ENCODE measurements at places on chromosomes 6 and 20.

- DNase-seq = peak; percentile 81
Observed at GRCh38 chr6:7723041-7723447, 2.9 kb upstream of the BMP6 start.

DNA sequence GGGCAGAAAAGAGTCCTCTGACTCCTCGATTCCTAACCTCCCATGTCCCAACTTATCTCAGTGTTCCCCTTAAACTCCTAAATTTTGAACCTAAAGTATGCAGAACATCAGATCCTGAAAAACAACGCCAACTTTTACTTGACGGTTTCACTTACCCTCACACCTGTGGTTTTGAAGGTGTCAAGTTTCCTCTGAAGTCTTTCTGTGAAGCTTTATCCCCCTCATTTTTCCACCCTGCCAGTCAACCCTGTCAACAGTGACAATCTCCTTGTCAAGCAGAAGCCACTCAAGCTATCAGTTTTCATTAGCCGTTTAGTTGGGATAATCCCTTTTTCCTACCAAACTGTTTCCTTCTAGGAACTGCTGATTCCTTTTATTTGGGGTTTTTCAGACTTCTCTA lies 245.4 kb upstream of the PREP start:
- peak; percentile 30 for DNase-seq

DNA sequence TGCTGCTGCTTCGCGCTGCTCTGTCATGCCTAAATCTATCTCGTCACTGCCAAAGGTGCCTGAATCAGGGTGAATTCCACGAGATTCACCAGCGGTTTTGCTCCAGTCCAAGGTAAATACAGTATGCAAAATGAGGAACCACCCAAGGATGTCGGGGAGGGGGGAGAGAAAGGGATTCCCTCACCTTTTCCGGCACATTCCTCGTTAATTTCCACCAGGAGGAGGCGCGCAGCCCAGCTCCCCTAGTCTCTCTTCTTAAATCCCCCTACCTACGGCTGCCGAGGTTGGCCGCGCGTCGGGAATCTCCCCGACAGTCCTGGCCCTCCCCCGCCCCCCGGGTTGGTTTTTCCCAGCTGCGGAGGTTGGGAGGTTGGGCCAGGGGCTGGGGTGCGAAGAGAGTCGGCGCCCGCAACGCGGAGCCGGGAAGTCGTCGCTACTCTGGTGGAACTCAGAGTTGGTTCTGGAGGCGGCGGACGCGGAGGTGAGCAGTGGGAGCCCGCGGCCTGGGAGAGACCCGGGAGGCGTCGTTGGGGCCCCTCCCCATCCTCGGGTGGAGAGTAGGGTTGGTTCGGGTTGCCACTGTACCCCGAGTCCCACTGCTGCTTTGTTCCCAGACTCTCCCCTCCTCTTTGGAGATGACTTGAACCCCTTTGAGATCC lies at the start of gene TPBG:
TPBG (plus strand) TSS at position 390 of the 659 bp plus-strand sequence. CDS start 1,145 bp downstream, outside the sequence.
- DNase-seq = peak; percentile 26

GRCh38 chr20:34403063-34403827 lies 40.2 kb downstream of the ITCH start:
- no peak for DNase-seq

DNA sequence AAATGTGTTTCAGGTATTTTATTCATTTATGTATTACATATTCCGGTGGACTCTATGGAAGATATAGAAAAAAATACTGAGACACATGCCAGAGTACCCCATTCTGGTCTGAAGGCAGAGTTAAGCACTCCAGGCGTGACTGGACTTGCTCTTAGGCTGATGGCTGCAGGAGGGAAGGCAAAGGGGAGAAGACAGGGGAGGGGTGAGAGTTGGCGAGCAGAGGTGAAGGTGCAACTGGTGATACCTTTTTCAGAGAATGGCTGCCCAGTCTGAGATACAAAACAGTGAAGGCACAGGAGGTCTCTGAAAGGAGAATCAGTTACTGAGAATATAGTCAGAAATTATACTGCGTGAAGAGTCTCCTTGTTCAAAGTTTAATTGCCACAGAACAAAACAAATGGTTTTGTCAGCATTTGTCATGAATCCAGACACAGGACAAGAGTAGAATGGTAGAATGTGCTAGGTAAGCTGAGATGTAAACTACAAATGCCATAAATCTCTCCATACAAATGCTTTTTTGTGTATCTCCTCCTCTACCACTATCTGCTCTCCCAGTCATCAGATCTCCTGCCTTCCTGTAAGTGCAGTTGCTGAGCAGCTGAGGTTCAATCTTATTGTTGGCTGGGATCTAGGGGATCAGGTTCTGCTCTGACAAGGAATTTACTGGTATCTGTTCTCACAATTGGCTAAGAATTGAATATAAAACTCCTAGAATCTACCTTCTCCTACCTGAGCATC lies 104.2 kb upstream of the DST start:
- no peak for DNase-seq

GRCh38 chr20:14451458-14451857 lies 114.0 kb upstream of the FLRT3 start:
- DNase-seq = no peak

GRCh38 chr6:44549516-44549915 lies 162.0 kb downstream of the CDC5L start:
- DNase-seq = no peak

GRCh38 chr6:165545806-165546205 lies 117.2 kb downstream of the PDE10A start:
- DNase-seq = no peak

DNA sequence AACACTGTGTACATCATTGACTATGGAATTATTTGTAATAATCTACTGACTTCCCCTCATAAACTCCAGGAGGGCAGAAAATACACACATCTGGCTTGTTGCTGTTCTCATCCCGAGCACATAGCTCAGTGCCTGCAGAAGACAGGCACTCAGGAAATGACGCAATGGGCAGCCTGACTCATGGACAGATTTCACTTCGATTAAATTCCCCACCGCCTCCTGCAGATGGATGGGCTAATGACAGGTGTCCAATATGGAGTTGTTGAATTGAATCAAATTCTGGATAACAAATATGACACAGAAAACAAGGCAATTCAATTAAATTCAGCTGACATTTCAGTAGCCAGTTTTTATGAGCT lies 9.1 kb downstream of the ANKRD60 start:
- DNase-seq = no peak

- no peak for DNase-seq
Observed at GRCh38 chr20:45049438-45049837, 51.5 kb downstream of the KCNS1 start.

DNA sequence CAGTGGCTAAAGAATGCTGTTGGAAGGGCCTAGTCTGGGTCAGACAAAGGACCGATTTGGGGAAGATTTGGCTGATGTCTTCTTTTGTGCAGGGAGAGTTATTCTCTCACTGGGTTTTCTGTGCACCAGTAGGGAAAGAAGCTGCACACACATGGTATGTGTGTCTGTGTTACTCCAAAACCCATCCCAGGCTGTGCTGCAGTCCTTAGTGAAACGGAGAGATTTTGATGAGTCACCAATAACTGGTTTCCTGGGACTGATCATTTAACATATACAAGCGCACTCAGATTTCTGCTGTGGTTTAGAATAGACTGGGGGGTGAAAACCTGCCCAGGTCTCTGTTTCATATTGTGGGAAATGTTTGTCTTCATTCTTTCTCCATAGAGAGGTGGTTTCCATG lies 1049.8 kb downstream of the KIF16B start:
- DNase-seq = no peak

DNA sequence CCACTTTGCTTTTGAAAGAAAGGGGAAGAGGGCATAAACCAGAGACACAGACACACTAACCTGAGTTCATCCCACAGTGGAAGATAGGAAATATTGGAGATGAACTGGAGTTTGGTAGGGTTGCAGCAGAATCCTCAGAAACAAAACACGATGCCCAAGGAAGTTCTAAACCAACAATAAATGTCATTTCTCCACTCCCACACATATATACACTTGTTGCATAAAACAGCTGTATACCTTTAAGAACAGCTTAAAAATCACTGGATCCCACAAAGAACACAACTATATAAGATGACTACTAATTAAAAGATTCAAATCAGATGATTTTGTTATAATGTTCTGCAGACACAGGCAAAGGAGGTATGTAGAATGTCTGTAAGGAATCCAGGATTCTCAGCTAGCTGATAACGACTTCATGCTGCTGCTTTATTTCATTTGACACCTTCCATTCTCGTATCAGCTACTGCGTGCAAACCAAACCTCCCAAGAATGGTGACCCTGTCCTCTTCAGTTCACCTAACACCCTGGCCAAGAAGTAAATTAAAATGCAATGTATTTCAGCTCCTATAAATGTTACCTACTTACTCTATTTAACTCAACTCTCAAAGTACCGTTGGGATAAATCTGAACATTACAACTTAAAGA lies 14.3 kb downstream of the KIF13A start:
- DNase-seq = no peak

DNA sequence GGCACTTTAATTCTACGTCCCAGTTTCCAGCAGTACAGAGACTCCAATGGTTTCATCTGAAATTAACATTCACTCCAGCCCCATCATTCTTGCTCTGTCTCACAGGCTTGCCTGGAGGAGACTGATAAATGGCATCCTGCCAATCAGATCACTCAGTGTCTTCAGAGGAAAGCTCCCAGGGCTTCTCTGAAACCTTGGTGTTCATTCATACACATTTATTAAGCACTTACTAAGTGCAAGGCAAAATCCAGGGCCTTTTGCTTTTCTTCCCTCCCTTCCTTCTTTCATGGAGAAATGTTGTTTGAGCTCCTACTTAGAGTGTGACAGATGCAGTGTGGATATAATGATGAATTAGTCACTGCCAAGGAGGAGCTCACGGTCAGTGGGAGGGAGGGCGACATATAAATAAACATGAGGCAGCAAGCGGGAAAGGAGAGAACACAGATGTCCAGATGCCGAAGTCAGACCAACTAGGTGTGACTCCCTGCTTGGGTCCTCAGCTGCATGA lies 106.7 kb upstream of the DTNBP1 start:
- DNase-seq = no peak

DNA sequence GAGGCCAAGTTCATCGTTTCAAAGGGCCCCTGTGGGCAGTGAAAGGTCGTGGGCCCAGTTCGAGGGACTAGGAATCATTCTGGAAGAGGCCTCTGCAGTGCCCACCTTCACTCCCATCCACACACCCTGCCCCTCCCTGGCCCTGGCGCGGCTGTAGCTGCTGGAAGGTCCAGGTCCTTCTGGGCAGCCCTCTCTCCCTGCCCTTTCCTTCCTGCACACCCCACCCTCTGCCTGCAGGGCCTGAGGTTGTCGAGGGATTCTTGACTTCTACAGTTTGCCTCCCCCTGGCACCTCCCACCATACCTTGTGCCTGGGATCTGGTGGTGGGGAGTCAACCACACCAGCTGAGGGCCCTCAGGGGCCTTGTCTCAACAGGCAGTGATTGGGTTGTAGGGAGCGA lies 4.5 kb upstream of the MYT1 start:
- no peak for DNase-seq

- no peak for DNase-seq
Observed at GRCh38 chr6:143655541-143655940, 22.2 kb upstream of the PHACTR2 start.

DNA sequence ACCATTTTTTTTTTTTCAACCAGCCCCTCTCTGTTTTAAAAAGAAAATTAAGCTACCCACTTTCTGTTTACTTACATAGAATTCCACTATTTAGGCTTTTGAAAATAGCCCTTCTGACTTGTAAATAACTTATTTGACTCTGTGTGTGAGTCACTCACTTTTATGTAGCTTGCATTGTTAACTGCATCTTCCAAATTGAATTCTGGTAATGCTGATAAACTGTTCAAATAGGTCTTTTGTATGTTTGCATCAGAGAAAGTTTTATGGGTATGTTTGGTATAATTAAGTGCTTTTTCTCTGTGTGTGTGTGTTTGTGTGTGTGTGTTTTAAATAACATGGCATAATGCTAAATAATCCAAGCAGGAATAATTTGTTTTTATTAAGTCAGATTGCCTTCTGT lies 360.1 kb downstream of the PLCB1 start:
- DNase-seq = no peak

- no peak for DNase-seq
Observed at GRCh38 chr20:53905019-53905819, 165.2 kb downstream of the BCAS1 start.

Measured in activated T-cell treated with anti-CD3 and anti-CD28 coated beads, Interleukin-2, amount 50 U/mL, for 48 hours (primary cell).